Activated CD4-positive, alpha-beta T cell treated with anti-CD3 and anti-CD28 coated beads for 4 hours (primary cell): ENCODE measurements at places on chromosomes 1 and 21.

DNA sequence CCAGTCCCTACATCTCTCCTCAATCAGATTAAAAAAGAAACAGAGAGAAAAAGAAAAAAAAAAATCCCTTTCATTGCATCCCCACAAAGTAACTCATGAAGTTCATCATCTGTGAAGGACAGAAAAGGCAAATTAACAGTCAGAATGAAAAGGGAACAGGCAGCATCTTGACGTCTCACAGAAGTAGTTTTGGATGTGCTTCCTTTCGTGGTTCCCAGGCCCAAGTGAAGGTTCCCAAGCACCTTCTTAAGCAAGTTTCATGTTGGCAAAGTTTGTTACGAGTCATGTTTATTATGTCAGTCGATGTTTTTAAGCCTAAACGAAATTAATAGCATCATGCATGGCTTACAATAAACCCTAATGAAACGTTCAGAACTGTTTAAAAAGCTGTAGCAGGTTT is 475.2 kb downstream of the SETD4 start:
- DNase-seq: no peak

GRCh38 chr1:247212012-247212411 is 40.2 kb upstream of the ZNF124 start:
- no peak for DNase-seq

DNA sequence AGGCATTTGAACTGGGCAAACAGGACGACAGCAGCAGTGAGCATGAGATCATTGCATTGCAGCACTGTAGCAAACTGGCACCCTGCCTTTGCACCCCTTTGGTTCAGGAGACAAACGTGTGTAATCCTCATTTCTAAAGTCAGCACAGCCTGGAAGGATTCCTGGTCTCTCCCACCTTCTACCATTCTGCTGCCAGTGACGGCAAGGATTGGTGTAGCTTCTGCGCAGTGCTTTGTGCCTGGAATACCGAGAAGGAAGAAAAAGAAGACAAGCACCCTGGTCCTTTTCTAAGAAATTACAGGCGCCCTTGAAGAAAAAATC is 805.3 kb downstream of the USP25 start:
- no peak for DNase-seq

- DNase-seq: no peak
Observed at GRCh38 chr1:110102081-110102480, 10.2 kb upstream of the UBL4B start.

- DNase-seq: no peak
Observed at GRCh38 chr21:20004367-20004766, 993.8 kb upstream of the NCAM2 start.

GRCh38 chr1:2903226-2903625 is 101.7 kb upstream of the TTC34 start:
- DNase-seq: no peak

DNA sequence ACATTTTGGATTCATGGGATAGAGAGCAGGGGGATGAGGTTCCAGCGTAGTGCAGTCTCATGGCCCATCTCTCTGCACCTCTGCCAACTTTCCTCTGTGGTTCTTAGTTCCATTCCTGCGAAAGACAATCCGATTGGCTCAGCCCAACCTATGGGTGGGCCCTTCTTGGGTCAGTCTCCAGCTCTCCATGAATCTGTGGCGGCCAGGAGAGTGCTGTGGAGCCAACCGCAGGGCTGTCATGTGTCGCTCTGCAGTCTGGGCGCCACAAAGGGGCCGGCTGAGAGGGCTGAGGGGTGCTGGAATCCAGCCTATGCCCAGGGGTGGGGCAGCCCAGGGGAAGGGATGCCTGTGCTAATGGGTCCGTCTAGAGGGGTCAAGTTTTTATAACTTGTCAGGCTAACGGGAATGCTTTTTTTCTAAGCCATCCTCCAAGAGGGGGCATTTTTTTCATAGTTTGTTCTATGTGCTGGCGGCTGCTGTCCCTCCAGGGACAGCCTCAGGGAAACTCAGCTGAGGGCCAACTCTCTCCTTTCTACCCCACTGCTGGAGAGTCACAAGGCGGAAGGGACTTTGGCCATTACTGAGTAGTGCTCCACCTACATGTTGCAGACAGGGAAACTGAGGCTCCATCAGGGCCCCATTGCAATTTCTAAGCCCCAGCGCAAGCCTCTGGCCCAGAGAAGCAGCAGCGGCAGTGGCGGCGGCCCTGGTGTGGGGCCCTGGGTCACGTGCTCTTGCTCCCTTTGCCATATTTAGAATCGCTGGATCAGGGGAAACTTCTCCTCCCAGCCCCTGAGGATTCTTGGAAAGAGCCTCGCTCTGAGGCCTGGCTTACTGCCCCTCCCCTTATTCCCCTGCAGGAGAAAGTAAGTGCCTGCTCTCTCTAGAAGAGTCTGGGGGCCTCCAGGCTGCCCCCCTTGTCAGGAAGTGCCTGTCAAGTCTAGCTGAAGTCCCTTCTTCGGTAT is 23.4 kb downstream of the KCNQ4 start:
- no peak for DNase-seq

GRCh38 chr21:28410256-28410655 is 582.4 kb downstream of the LTN1 start:
- DNase-seq: no peak

GRCh38 chr21:39712976-39713375 is 32.0 kb upstream of the IGSF5 start:
- no peak for DNase-seq

DNA sequence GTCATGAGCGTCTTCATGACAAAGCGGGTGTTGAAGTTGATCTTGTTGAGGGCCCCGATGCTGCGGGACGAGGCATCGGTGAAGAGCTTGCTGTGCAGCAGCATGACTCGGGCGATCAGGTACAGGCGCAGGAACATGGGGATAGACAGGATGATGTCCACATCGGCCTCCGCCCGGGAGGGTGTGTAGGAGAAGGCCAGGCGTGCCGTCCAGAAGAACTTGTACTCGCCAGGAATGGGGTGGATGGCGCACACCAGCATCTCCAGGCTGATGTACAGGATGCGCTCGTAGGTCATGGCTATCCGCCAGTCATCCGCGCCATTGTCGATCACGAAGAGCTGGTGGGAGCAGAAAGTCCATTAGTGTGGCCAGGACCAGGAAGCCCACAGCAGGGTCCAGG is 98.0 kb downstream of the KCNN3 start:
- no peak for DNase-seq

GRCh38 chr1:227902641-227902990 is 45.1 kb downstream of the WNT9A start:
- DNase-seq: no peak

- DNase-seq: no peak
Observed at GRCh38 chr21:25359724-25360123, 247.6 kb downstream of the MRPL39 start.

GRCh38 chr1:221444346-221444745 is 297.5 kb downstream of the DUSP10 start:
- DNase-seq: no peak

DNA sequence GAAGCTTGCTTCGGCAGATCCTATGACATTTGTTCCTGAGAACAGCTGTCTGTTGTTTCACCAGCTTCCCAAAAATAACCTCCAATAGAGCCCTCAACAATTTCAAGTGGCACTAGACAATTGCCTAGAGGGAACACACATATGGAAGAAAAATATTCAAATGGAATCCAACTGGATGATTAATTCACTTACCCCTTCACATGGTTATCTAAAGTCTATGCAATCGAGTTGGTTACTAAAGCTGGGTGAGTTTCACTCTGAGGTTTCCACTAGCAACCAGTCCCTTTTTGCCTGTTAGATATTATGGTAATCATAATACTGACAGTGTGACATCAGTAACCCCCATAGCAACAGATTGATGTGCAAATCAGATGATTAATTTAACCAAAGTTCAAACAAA is at the start of gene LEMD1:
Gene LEMD1 (minus strand): TSS at position 259 of the 400 bp plus-strand sequence. CDS start 1,520 bp downstream, outside the sequence.
- no peak for DNase-seq

DNA sequence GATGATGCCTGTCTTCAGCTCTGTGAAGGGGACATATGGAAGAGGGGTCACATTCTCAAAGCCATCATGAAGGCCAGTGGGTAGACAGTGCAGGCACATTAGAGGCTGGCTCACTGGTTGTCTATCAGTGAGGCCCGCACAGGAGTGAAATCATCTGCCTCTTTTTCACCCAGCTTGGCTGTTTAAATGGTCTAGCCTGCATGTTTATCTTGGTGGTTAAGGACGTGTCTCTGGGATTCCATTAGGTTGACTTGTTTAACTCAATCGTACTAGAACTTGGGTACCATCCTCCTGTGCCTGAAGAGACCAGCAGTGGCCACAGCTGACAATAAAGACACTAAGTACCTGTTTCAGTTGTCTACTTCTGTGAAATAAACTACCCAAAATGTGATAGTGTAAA is 219.3 kb downstream of the PLPP3 start:
- no peak for DNase-seq

GRCh38 chr21:36584980-36585940 is 105.3 kb upstream of the CLDN14 start:
- DNase-seq: no peak

- no peak for DNase-seq
Observed at GRCh38 chr1:184497959-184498723, 111.3 kb downstream of the C1orf21 start.

DNA sequence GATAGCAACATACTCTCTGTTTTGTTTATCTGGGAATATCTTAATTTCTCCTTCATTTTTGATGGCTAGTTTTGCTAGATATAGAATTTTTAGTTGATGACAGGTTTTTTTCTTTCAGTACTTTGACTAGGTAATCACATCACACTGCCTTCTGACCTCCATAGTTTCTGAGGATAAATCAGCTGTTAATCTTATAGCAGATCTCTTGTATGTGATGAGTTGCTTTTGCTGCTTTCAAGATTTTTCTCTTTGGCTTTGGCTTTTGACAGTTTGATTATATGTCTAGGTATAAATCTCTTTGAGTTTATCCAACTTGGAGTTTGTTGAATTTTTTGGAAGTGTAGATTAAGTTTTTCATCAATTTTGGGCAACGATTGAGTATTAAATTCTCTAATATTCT is 142.6 kb downstream of the ZNF644 start:
- no peak for DNase-seq

DNA sequence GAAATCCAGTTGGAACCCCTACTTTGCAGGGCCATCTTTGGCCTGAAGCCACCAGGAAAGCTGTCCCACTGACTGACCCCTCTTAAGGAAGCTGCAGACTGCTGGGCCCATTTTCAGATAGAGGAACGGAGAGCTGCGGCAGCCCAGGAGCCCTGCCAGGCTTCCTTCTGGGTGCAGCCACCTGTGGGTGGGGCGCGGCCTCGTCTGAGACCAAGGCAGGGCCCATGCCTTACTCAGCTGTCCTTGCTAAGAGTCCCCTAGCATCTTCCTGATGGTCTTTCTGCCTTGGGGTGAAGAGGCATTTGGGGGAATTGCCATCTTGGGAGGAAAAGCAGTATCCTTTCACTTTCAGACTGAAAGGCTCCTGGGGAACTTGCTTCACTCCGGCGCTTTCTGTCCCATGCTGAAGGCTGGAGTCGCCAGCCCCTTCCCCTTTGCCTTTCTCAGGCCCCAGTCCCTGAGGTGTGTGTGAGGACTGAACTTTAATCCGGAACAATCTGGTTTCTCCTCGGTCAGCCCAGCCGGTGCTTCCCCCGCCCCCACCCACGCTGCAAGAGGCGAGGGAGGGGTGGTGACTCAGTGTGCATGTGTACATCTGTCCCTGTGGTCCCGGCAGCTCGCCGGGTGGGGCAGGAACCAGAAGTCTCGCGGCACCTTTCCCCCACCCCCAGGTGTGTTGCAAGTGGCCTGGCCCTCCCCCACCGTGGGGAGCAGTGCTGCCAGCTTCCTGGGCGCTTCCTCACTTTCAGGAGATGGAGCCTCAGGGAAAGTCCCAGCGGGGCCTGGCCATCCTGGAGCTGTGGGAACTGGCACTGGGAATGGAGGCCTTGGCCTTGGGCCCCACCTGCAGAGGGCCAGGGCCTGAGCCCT is 5.1 kb downstream of the ZC3H12A start:
- DNase-seq: peak; percentile 96
